ENCODE measurements at places on chromosomes 11 and 22.

GRCh38 chr11:110883256-110883655 lies 171.0 kb upstream of the ARHGAP20 start:
- no peak for DNase-seq

DNA sequence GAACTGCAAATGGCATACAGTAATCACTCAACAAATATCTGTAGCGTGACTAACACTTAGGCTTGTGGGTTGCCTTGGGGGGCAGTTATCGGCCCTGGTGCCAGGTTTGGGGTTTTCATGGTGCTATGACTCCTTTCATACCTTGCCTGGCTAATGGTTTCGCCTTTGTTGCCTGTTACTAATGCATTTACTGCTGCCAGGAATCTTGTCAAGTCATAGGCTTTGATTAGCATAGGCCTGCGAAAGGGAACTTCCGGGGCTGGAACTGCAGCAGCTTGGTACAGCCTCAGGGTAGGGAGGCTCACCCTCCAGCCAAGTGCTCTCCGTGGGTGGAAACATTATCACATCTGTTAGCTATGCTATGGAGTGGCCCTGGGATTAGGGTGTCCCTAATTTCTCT lies 13.2 kb downstream of the SLC25A18 start:
- no peak for DNase-seq

GRCh38 chr11:69638941-69639681 lies 1.8 kb upstream of the CCND1 start:
- DNase-seq: peak; percentile 98

DNA sequence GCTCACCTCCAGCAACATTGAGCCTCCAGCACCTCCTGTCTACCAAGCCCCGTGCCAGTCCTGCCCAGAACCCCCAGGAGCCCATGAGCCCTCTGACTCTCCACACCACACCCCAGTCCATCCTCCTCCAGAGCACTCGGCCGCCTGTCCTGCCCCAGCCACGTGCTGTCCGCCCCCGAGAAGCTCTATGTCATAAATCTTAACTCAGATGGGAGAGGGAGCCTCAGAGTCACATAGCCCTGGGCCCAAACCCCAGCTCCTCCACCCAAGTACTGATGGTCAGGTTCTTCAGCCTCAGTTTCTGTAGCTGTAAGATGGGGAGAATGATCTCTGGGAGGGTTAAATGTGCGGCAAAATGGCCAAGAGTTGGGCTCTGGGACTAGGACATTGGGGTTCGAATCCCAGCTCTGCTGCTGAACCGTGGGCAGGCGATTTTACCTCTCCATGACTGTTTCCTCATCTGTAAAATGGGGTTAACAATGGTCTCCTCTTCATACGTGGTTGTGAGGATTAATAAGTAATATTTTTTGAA lies 27.8 kb downstream of the CYTH4 start:
- DNase-seq: no peak

GRCh38 chr22:21942407-21943343 lies 10.0 kb downstream of the PPM1F start:
- DNase-seq: no peak

- no peak for DNase-seq
These were observed 943.7 kb downstream of the METTL15 start for GRCh38 chr11:29051935-29052334.

GRCh38 chr22:46373921-46374662 lies 38.6 kb downstream of the TRMU start:
- DNase-seq: no peak

GRCh38 chr11:33375688-33376311 lies 118.6 kb downstream of the HIPK3 start:
- no peak for DNase-seq

GRCh38 chr11:94664346-94664745 lies 97.2 kb downstream of the PIWIL4 start:
- no peak for DNase-seq

DNA sequence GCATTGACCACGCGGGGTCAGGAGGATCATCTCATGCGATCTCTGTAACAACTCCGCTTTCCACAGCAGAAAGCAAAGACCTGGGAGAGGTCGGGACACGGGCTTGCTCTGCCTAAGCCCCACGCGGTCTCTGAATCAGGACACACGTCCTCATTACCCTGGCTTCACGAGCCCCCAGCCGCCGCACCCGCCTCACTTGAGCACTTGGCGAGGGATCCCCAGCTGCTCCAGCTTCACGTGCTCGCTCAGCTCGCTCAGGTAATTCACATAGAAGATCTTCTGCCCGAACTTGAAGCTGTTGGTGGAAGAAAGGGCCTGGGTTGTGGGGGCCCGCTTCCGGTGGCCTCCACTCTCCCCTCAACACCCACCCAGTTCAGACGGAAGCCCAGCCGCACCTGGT lies 19.6 kb downstream of the ARHGAP1 start:
- no peak for DNase-seq

GRCh38 chr22:50722716-50723428 lies 15.1 kb upstream of the ACR start:
- DNase-seq: no peak

GRCh38 chr22:28711820-28712777 lies 29.5 kb downstream of the CHEK2 start:
- DNase-seq: no peak

- DNase-seq: no peak
These were observed 50.8 kb upstream of the ADORA2A start for GRCh38 chr22:24376586-24376985.

GRCh38 chr22:36152088-36152487 lies 8.5 kb downstream of the APOL3 start:
- DNase-seq: no peak

GRCh38 chr11:13861411-13861810 lies 101.1 kb upstream of the SPON1 start:
- no peak for DNase-seq

- DNase-seq: no peak
These were observed at the start of gene B3GAT1 for GRCh38 chr11:134412203-134413042. Gene B3GAT1 (minus strand): TSS chr11:134412242. CDS start chr11:134387659, 24,583 bp downstream.

DNA sequence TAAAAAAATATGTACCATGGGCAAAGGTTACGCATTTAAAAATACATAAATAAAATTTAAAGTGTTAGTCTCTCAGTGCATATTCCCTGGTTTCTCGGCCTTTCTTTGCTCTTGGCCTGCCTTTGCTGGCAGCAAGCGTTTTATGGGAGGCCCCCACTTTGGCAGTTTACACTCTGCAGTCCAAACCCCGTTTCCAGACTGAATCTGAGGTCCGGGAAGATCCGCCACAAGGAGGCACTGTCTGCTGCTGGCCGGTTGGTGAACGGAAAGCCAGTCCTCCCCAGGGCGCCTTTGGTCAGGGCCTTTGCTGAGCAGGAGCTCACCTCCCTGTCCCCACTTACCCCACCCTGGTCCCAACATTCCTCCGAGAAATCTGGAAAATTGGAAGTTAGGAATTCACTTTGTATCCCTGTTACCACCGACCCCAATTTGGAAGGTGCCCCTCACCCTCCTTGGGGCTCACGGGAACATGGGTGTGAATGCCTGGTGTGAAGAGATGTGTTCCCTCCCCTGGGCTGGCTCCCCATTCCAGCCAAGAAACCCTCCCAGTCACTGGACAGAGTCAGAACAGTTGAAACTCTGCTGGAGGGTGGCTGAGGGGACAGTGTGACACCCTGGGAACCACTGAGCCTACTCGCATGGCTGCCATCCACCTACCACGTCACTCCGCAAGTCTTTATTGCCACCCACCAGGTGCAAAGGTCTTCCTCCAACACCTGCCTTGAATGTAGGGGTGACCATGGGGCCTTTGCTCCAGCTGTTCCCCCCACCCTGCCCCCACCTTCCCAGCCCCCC lies 9.4 kb upstream of the SF1 start:
- DNase-seq: peak; percentile 70

- DNase-seq: peak; percentile 92
These were observed 171.9 kb downstream of the SHANK2 start for GRCh38 chr11:71080239-71081097.

- no peak for DNase-seq
These were observed 90.0 kb downstream of the INSC start for GRCh38 chr11:15204711-15205110.

- no peak for DNase-seq
These were observed 11.1 kb downstream of the SLC35E4 start for GRCh38 chr22:30646518-30647160.

DNA sequence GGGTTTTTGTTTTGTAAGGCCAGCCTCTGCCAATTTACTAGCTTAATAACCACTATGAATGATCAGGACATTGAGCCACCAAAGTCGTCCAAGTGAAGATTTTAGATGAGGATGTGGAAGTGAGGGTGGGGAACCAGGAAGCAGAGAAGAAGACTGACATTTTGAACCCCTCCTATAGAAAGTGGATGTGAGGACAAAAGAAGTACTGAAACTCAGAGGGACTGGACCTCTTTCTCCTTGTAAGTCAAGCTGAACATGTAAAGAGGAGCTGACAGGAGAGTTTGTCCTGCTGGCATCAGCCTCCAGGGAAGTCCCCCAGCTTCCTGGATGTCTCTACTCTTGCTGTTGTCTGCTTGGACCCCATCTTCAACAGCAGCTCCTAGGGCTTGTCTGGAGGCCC lies 338.2 kb upstream of the NCAM1 start:
- DNase-seq: no peak

- no peak for DNase-seq
These were observed 56.2 kb downstream of the CYP2R1 start for GRCh38 chr11:14835496-14836492.

- no peak for DNase-seq
These were observed 290.5 kb downstream of the TENM4 start for GRCh38 chr11:79150320-79150719.

DNA sequence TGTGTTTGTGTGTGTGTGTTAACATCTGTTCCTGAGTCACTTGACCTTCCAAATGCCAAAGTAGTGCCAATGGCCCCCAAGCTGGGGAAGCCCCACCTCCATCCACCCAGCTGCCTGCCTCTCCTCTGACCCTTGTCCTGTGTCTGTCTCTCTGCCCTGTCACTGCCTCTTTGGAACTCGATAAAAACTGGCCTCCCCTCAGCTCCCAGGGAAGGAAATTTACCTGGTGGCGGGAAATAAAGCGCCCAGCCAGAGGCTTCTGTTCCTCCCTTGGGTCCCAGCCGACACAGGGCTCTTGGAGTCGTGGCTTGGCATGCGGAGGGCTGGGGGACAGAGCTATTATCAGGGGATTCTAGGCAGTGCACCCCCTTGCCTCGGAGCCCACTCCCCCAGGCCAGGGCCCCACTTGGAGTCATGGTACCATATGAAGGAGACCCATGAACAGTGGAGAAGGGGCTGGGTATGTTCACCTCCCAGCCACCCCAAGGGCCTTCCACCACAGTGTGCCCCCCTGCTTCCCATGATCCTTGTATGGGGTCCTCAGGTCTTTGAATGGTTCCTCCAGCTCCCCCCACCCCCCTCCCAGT lies 6.2 kb downstream of the KCNC1 start:
- no peak for DNase-seq

DNA sequence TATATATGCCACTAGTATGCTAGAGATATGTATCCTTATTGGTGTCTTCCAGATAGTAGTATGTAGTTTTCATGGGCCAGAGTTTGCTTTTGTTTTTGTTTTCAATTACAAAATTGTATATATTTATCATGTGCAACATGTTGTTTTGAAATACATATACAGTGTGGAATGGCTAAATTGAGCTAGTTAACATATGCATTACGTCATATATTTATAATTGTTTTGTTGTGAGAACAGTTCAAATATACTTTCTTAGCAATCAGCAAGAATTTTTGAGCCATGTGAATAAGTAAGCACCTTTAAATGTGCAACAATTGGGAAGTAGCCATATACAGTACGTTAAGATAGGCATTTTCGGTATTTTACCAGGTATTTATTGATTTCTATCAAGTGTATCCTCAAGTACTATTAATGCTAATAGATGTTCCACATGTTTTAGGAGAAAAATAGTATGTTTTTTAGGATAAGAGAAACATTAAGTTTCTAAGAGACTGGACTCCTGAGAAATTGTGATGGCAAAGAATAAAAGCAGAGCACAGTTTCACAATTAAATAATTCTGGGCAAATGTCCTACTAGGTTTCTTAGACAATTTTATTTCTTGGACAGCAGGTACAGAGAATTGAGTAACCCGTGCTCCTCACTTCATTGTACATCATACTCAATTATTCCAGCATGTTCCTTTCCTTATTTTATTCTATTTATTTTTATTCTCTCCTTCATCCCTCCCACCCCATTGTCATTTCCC lies 60.5 kb upstream of the SLC5A12 start:
- DNase-seq: no peak

DNA sequence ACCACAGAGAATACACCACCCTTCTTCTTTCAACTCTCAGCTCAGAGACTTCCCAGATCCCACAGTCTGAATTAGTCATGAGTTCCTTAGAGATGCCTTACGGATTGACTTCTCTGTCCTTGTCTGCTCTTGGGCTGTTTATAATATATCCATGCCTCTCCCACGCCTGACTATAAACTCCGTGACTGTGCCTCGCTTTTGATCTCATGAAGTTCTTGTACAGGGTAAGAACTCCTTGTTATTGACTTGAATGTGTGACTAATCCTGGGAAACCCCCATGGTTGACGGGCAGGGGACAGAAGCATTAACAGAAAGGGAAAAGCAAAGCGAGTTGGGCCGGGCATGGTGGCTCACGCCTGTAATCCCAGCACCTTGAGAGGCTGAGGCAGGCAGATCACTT lies 62.4 kb upstream of the POU2AF1 start:
- DNase-seq: no peak

GRCh38 chr11:78290293-78291176 lies 101.8 kb downstream of the USP35 start:
- peak; percentile 82 for DNase-seq

DNA sequence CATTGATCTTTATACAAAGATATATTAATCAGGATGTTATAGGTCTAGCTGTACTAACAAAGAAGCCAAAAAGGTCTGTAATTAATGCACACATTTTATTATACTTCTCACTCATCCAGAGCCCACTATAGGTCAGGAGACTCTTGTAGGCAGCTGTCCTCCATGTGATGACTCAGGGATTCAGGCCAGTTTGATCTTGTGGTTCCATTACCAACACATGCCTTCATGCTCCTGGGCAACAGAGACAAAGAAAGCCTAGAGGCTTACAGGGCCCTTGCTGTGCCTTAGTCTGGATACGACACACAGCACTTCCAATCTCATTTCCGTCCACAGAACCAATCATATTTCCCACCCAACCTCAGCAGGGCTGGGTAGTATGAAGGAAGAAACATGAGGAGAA lies 150.3 kb upstream of the NCAM1 start:
- DNase-seq: no peak

GRCh38 chr11:73478737-73479347 lies 102.6 kb downstream of the RELT start:
- DNase-seq: peak; percentile 54

GRCh38 chr11:125123947-125124617 lies 12.7 kb upstream of the TMEM218 start:
- peak; percentile 95 for DNase-seq

DNA sequence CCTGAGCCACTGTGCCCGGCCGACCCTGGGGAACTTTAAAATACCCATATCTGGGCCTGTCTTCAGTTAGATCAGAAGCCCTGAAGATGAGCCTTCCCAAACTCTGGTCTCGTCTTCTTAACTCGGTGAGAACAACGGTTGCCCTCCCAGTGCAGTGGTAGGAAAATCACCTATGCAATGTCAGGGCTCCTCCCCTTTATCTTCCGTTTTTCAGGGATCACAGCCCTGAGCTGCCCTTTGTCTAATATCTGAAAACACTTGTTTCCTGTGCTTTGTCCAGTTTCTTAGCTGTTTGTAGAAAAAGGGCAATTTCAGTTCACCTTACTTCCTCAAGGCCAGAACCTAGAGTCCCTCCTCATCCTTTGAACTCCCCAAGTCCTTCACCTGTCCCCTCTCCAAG lies 9.4 kb downstream of the DRAP1 start:
- DNase-seq: no peak
